Activated CD4-positive, alpha-beta memory T cell treated with anti-CD3 and anti-CD28 coated beads, Interleukin-2, amount 10 ng/mL, durations not matched to agents 7 days and 5 days (primary cell): ENCODE measurements at places on chromosomes 4 and X.

GRCh38 chr4:100106982-100107381 lies 83.3 kb downstream of the DDIT4L start:
- DNase-seq, result peak; percentile 63

- no peak for DNase-seq
These were observed 32.9 kb upstream of the SPRY1 start for GRCh38 chr4:123363729-123364128.

DNA sequence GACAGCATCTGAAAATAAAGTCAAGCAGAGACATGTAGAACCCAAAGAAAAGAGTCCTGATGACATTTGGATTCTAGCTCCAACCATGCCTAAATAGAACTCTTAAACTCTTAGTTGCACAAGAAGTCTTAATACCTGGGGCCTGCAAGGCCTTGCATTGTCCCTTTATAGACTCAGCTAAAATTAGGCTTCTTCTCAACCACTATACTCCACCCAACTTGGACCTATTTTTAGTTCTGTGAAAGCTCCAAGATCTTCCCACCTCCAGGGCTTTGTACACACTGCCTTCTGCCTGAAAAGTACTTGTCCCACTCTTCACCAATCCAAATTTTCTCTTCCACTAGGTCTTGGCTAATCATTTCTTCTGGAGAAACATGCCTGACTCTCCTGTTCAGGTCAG lies 36.5 kb downstream of the PLK4 start:
- DNase-seq, result no peak

GRCh38 chr4:60016971-60017370 lies 1183.2 kb upstream of the ADGRL3 start:
- no peak for DNase-seq

- no peak for DNase-seq
These were observed 580.8 kb upstream of the TENM3 start for GRCh38 chr4:181662383-181662782.

GRCh38 chr4:180635281-180635680 lies 1607.9 kb upstream of the TENM3 start:
- no peak for DNase-seq

- DNase-seq, result no peak
These were observed at the start of gene NPY5R for GRCh38 chr4:163343604-163344146. Gene NPY5R (plus strand): TSS chr4:163343892. CDS start chr4:163350274, 6,382 bp downstream.

- no peak for DNase-seq
These were observed at the start of gene ADGRG2 for GRCh38 chrX:19121898-19122640. Gene ADGRG2 (minus strand): TSS chrX:19122468. CDS start chrX:19068834, 53,634 bp downstream.

DNA sequence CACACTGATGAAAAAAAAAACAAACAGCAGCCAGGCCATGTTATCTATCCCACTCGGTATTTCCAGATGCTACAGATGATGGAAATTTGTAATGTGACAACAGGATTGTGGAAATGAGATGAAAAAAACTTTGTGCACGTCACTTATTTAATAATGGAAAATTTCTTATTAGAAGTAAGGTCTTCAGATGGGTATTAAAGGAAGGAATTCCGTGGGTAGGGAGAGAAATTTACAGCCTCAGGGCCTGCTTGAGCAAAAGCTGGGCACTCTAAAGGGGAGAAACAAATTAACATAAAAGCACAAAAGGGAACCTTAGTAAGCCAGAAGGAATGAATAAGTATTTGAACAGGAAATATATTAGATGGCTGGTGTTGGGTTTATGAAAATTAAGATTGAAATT lies 4.2 kb upstream of the PKD2 start:
- no peak for DNase-seq

DNA sequence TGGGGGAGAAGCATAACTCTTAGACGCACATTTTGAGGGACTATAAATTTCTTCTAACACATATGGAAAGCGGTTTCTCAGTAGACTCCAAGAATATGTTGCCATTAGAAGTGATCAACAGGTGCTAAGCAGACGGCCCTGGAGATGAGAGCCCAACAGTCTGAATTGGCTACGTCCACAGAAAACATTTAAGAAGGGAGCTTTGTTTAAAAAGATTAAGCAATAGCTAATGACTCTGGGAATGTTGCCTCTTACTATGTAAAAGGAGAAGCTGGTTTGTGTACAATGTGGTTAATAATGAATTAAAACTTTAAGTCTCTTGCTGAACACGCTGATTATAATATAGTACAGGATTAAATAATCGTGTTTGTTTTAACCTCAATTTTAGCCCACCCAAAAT lies 399.5 kb downstream of the SMARCA1 start:
- no peak for DNase-seq

DNA sequence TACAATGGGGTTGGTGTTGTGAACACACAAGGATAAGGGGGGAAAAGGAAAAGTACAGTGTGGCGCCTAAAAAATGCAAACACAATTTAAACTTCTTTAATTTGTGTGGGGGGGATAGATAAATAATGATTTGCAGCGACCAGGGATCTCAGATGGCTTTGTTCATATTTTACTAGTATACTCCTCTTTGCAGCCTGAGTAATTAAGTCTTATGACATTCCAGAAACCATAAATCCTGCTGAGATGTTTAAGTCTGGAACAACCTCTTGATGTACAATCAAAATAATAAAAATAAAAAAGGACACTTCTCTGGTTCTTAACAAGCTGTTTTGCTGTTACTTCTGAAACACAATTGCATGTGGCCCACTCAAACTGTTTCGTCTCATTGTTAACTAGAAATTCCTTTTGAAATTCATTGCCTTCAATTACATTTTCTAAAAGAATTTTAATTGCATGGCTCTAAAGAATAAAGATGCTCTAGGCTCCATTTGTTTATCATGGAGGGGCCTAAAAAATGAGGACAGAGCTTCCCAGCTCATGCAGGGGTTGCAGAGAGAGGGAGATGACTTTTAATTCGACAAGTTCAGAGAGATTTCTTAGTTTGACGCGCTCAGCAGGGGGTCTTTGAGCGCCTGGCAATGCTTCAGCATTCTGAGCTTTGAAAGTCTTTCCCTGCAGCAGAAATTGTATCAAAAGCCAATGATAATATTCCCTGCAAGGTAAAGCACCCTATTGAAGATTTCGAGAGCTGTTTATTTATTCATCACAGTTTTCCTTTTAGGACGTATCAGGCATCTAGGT lies 892.4 kb upstream of the TENM3 start:
- no peak for DNase-seq

- DNase-seq, result no peak
These were observed 37.0 kb upstream of the NSG1 start for GRCh38 chr4:4349867-4350266.

DNA sequence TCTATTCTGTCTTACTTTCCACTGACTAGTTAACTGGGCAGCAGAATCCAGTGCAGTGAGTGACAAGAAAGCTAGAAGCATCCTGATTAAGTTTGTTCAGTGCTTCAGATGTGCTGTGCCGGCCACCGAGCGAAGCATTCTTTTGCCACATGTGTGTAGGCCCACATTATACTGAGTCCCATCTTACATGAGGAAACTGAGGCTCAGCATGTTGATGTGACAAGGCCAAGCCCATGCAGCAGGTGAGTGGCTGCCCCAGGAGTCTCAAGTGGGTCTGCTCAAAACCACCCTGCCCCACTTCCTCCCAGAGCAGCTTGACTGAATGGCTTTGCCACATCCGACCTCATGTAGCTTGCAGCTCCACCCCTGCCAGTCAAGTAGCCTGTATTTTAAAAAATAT lies 50.5 kb downstream of the RHOH start:
- peak; percentile 80 for DNase-seq

GRCh38 chr4:40446839-40447238 lies 111.7 kb downstream of the CHRNA9 start:
- DNase-seq, result no peak

- no peak for DNase-seq
These were observed 135.8 kb upstream of the PUDP start for GRCh38 chrX:7283741-7284140.

DNA sequence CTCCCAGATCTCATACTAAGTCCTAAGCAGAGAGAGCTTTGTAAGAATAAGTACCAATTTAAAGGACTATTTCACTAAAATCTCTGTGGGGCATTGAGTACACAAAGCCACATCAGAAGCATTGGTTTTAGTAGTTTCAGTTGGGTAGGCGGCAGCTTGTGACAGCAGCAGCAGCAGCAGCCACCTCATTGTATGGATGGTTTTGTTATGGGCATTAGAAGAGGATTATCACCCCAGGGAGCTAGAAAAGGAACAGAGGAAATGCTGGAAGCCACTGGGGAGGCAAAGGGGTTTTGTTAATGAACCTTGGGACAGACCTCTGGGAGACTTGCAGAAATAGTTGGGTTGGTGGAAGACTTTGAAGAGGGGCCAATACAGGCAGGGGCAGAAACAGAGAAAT lies 93.9 kb upstream of the FRMPD3 start:
- DNase-seq, result no peak

DNA sequence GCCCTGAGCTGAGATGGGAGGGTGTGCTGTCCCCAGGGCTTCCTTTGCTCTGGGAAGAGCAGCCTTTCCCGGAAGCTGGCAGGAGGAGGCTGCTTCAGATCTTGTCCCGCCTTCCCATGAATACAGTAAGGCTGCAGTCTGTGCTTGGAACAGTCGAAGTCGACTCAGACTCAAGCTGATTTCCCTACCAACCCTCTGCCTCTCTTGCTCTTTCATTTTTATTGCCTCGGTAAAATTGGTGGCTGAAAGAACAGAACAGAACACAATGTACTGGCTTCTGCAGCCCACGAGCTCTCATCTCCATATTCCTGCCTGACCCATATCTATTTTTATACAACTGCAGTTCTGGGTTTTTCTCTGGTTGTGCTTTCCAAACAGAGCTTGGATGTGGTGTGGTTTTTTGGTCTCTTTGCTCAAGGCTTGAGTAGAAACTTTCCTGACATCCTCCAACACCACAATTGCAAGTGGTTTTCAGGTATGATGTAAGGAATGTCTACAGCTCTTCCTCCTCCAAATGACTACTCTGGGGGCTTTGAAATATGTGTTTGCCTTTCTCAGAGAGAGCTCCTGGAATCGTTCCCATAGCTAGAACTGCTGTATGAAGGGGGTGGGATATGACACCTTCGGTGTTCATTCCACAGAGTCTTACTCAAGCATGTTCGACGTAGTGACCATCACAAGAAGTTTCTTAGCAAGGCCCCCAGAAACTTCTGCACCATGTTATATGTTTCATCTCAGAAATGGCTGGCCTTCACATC lies 61.3 kb downstream of the ENPP6 start:
- no peak for DNase-seq

DNA sequence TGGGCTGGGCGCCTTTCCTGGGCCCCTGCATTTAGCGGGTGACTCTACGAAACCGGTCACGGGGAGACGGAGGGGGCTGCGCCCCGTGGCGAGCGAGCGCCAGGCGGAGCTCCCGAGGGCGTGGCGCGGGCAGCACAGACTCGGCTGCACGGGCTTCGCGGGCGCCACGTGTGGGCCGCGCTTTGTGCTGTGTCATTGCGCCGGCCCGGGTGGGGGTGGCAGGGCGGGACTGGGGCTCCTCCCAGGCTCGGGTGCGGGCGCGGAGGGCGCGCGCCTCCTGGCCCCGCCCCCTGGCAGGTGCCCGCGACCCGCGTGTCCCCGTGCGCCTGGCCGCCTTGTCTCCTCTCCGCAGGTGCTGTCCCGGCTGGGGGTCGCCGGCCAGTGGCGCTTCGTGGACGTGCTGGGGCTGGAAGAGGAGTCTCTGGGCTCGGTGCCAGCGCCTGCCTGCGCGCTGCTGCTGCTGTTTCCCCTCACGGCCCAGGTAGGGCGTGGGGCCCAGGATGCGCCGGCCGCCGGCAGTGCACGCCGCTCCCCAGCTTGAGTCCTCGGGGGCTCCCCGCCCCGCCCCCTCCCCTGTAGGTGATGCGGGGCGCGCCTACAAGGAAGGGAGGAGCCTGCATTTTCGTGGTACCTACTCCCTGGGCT lies 651 bp downstream of the UCHL1 start:
- no peak for DNase-seq

GRCh38 chr4:7154351-7154981 lies 37.9 kb upstream of the SORCS2 start:
- DNase-seq, result no peak

- no peak for DNase-seq
These were observed 60.3 kb upstream of the MXD4 start for GRCh38 chr4:2322227-2322626.

GRCh38 chrX:40207626-40208025 lies 109.9 kb upstream of the BCOR start:
- peak; percentile 43 for DNase-seq
